ENCODE measurements at places on chromosomes 5 and 9. TPM values are rescaled to one million over a fixed set of nuclear protein-coding genes. Genes with fewer than 3 reads are reported as not detected.

DNA sequence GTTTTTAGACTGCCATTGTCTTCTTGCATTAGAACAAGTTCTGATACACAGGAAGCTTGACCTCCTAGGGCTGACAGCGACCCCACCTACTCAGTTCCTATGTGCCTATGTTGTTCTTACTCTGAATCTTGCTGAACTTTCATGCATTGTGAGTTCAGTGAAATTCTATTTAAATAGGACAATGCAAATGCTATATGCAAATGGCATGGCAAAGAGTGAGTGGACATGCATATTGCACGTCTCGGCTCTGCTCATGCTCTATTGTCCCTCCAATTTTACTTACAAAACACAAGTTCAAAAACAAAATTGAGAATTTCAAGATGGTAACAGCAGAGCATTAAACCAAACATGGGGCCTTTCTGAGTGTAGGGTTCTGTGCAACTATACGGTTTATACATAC is 5.3 kb upstream of the DCP2 start:
- no peak for DNase-seq

DNA sequence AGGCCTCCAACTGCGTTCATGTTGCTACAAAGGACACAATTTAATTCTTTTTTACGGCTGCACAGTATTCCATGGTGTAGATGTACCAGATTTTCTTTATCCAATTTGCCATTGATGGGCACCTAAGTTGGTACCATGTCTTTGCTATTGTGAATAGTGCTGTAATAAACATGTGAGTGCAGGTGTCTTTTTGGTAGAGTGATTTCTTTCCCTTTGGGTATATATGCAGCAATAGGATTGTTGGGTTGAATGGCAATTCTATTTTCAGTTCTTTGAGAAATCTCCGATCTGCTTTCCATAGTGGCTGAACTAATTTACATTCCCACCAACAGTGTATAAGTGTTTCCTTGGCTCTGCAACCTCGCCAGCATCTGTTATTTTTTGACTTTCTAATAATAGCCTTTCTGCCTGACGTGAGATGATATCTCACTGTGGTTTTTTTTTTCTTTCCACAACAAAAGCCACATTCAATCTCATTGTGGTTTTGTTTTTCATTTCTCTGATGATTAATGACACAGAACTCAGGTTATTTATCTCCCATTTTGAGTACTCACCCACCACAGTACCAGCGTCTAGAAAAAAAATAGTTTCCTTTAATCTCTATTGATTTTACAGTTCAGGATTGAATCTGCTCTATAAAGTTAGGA is 21.9 kb downstream of the ARRDC3 start:
- no peak for DNase-seq

- DNase-seq: no peak
Measured at GRCh38 chr9:27368316-27368985, 71.5 kb upstream of the EQTN start.

DNA sequence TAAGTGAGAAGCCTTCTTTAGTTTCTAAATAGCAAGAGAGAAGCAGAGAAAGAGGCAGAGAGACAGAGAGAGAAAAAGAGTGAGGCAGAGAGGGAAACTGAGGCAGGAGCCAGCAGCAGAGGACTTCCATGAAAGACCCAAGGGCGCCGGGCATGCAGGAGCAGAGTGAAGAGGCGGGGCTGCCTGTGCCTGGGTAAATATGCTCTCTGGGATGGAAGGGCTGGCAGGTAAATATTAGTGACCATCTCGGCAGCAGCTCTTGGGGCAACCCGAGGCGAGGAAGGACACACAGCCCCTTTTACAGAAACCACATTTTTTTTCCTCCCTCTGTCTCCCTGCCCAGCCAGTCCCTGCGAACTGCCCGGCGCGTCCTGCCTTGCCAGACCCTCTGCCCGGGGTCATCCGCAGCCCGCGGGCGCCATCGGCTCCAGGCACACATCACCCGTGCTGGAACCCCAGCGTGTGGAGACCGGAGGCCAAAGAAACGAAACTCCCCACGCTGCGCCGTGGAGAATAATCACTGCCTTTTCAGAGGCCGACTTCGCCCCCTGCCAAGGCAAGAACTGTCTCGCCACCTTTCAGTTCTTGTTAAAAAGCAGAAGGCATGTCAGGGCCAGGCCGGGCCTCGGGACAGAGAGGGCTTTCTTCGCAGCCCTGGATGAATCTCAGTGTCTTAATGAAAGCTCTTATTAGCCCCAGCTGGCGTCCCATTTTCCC is 61.3 kb downstream of the BOD1 start:
- DNase-seq: no peak

- no peak for DNase-seq
Measured at GRCh38 chr9:135741276-135742219, 39.6 kb downstream of the KCNT1 start.

- no peak for DNase-seq
Measured at GRCh38 chr5:178461004-178461730, 129.0 kb downstream of the COL23A1 start.

- no peak for DNase-seq
Measured at GRCh38 chr5:113264046-113264445, 170.7 kb downstream of the TSSK1B start.

Gene NIM1K
- total RNA-seq: 0.05 TPM

Gene CSF2
- total RNA-seq: 31.6 TPM

Gene TCERG1
- total RNA-seq: 26.0 TPM
